NB4 (cell line): ENCODE measurements at places on chromosomes 3 and 15.
A peak's percentile ranks its signal among the peaks of the same experiment; 100 is the strongest.

DNA sequence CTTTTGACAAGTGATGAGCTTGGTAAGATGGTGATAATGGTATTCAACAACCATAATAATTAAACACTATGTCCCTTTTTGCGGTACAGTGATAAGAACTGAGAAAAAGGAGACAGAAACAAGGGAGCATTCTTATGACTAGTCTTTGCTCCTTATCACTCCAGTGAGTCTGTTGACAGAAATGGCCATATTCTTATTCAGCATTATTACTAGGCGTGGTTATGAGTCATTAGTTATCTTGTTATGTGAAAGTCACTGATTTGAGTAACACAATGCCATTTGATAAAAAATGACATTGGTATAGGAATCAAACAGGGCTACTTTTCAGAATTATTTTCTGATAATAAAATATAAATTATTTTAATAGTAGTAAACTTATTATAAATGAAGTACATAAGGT lies 193.5 kb downstream of the C3orf38 start:
- DNase-seq: no peak

GRCh38 chr15:76809412-76810103 lies 95.6 kb downstream of the SCAPER start:
- no peak for DNase-seq

DNA sequence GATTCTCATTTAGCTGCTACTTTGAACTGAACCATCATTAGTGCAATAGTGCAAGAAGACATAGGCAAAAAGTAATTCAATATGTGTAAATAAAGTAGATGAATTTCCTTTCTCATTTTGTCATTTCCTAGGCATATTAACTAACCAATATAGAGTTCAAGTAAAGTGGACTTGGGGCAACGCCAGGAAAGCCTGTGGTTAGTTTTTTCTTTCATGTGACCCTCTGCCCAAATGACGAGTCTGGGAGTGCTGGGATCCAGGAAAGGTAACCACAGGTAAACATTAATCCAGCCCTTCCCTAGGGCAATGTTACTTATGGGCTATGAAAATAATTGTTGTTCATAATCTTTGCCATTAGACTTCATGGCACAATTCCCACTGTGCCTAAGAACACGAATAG lies 181.0 kb downstream of the VPS13C start:
- no peak for DNase-seq

GRCh38 chr3:24135280-24135679 lies 190.2 kb downstream of the NR1D2 start:
- no peak for DNase-seq

- DNase-seq: peak; percentile 72
Observed at GRCh38 chr3:5055357-5056110, 66.6 kb upstream of the ARL8B start.

GRCh38 chr15:100918034-100918689 lies 995 bp upstream of the LRRK1 start:
- peak; percentile 94 for DNase-seq

DNA sequence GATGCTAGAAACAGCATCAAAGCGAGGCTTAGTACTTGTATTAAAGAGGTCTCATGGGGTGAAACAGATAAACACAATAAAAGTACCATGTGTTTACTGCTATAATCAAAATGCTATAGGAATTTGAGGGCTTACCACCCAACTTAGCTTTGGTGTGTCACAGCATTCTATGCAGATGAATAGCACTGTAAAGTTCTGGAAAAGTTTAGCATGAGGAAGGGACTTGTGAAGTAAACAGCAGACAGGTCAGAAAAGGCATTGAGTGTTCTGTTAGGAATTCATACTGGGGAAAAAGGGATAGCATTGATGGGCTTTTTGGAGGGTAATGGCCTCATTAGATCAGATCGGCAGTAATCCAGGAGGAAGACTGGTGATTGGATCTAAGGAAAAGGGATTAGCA lies 505.3 kb downstream of the NLGN1 start:
- no peak for DNase-seq

- no peak for DNase-seq
Observed at GRCh38 chr15:92682741-92683510, 27.4 kb upstream of the FAM174B start.

DNA sequence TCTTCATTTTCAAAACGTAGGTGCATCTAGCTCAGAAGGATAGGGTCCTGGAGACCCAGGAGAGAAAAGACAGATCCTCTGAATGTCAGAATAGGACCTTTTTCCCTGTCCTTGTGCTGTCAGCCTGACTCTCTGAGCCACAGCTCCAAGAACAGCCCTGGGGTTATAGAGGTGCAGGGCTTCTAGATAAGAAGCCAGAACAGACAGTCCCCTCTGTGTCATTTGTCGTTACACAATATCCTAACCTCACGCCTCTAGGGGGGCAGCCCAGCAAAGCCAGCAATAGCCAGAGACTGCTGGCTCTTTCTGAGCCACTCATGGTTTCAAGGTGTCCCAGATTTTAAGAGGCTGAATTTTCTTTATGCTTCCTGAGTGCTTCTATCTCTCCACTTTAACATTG lies 153.2 kb upstream of the THBS1 start:
- DNase-seq: peak; percentile 90

DNA sequence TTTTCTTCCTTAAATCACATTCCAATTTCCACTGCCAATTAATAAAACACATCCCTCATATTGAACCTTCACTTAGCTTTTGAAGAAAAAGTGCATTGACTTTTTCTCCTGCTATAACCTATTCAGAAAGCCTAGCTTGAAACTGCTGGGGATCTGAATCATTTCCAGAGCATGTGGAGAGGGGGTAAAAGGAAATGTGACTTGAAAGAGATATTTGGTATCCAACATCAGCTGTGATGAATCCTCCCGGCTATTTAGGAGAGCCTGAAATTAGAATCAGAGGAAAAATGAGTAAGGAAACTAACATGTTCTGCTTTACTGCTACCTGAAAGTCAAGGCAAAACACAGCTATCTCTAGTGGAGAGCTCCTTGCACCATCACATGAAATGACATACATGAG lies 2.6 kb upstream of the GNB5 start:
- no peak for DNase-seq

DNA sequence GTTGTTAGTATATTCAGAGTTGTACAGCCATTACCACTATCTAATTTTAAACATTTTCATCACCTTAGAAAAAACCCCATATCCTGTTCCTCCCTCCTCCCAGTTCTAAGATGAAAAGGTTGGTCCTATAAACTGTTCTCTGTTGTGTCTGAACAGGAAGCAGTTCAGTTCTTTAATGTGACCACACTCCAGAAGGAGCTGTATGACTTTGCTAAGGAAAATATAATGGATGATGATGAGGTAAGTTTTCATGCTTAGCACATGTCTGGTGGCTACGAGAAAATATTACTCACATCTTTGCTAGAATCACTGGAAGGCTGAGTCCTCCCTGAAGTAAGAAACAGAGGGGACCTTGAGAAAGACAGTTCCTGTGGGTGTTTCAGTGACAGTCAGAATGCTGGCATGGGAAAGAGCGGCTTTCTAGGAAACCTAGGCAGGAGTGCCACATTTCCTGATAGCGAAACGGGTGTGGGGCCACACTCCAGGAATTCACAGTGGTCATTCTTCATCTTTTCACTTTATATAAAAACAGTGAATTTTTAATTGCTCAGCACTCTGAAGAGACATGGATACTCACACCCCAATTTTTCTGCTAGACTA lies 20.3 kb downstream of the CRTAP start:
- no peak for DNase-seq

DNA sequence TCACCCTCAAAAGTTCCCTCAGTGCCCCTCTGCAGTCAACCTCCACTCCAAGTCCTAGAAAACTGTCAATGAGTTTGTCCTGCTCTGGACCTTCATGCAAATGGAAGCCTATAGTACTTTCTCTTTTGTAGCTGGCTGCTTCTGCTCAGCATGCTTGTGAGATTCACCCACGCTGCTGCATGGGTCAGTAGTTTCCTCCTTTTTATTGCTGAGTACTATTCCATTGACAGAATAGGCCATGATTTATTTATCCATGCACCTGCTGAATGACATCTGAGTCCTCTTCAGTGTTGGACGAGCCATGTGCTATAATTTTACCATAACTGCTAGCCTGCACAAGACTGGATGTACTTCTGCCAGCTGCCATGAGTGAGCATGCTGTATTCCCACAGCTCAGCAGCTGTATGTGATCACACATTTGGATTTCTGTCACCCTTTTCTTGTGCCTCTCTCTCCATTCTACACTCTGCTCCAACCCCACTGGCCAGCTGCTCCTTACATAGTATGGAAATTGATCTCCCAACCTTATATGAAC lies 26.3 kb downstream of the CDCP1 start:
- DNase-seq: no peak

- DNase-seq: peak; percentile 67
Observed at GRCh38 chr15:38002883-38003477, 68.5 kb downstream of the TMCO5A start.

GRCh38 chr3:142459929-142460328 lies 12.1 kb upstream of the XRN1 start:
- peak; percentile 8 for DNase-seq

DNA sequence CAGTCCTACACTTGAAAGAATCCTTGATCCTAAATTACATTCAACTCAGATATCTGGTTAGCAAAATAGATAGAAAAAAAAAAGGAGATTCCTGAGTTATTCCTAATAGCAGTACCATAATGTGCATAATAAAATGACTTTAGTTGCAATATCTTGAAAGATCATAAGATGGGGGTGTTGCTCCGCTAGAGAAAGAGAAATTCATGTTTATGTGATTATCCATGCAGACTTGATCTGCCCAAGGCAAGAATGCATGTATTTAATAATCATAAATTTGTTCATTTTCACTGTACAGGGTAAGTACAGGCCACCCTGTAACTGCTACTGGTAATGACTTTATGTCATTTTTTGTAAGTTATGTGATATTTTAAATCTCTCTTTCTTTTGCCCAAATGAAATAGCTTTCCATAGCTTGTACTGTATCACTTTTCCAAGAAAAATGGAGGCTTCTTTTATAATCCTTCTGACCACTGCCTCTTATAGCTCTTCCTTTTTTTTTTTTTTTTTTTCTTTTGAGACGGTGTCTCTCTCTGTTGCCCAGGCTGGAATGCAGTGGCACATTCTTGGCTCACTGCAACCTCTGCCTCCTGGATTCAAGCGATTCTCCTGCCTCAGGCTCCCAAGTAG lies 84.6 kb downstream of the HCN4 start:
- DNase-seq: peak; percentile 57

DNA sequence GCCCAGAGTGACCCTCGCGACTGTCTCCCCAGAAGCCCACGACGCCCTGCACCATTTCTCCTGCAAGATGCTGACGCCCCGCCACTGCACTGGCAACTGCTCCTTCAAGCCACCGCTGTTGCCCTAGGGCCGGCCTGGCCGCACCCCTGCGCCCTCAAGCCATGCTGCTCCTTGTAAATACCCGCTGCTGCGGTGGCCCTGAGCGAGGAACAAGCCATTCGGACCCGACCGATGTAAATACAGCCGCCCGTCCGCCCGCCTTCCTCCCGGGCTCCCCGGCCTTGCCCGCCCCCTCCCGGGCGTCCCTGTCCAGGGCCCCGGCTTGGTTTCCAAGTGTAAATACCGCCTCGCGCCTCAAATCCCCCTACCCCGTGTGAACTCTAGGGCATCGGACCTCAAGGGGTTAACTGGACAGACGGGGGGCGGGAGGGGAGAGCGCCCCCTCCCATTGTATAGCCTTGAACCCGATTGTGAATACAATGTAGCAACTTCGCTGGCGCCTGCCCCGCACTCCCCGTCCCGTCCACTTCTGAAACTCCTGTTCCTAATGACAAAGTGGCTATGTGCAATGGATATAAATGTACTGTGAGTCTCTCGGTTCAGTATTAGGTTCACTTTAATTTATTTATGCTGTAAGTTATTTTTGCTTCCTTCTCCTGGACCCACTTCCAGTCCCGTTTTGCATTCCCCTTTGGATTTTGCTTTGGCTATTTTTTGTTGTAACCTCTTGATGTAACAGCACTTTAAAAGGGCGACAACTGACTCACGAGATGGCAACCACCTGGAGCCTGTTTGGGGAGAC lies 5.9 kb downstream of the RNU6-1 start:
- peak; percentile 84 for DNase-seq

- DNase-seq: peak; percentile 97
Observed at GRCh38 chr15:79004336-79004735, 59.5 kb upstream of the CTSH start.

DNA sequence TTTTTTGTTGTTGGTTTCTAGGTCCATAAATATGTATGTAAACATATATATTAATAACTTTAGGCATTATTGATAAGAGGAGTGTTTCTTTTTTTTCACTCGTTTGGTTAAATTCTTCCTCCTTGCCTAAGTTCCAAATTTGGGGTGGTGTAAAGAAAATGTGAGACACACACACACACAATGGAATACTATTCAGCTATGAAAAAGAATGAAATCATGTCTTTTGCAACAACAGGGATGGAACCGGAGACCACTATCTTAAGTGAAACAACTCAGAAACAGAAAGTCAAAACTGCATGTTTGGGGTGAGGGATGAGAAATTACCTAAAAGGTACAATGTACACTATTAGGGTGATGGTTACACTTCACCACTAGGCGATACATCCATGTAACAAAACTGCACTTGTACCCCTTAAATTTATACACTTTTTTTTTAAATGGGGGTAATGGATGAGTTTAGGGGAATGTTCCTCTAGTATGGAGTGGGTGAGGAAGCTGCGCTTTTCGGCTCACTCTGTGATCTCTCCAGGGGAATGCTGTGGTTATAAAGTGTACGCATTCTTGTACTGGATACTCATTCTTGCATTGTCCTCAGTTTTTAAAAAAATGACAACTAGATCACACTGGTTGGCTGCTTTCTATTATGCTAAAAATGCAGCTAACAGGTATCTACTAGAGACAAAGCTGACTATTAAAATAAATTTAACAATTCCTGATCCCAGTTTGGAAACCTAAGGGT lies 50.8 kb upstream of the PPARG start:
- no peak for DNase-seq

- no peak for DNase-seq
Observed at GRCh38 chr3:155704771-155705559, 39.9 kb downstream of the PLCH1 start.

- DNase-seq: no peak
Observed at GRCh38 chr3:154598166-154598565, 168.2 kb upstream of the GPR149 start.

GRCh38 chr3:43949594-43949993 lies 258.9 kb downstream of the ABHD5 start:
- peak; percentile 80 for DNase-seq

DNA sequence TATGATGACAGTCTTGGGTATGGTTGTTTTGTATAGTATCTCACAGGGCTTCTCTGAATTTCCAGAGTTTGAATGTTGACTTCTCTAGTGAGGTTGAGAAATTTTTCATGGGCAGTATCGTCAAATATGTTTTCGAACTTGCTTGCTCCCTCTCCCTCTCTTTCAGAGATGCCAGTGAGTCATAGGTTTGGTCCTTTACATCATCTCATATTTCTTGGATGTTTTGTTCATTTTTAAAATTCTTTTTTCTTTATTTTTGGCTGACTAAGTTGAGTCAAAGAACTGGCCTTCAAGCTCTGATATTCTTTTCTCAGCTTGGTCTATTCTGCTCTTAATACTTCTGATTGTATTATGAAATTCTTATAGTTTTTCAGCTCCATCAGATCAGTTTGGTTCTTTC lies 282.3 kb upstream of the NECTIN3 start:
- DNase-seq: no peak
